ENCODE measurements at places on chromosomes 7 and 10.

DNA sequence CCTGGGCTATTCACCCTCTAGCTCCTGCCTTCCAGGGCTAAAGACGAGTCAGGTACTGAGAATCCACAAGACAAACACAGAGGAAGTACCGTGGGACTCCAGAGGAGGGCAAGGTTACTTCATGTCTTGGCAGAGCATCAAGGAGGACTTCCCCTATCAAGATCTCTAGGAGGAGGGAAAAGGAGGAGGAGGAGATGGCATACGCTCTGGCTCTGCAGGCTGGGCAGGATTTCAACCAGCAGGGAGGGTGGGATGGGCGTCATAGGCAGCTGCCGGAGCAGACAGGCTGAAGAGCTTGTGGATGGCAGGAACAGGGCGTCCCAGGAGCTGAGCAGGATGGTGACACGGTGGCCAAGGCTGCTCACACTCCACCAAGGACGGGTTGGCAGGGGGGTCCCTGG lies 21.3 kb downstream of the MDH2 start:
- DNase-seq, result peak; percentile 61

- no peak for DNase-seq
Observed at GRCh38 chr7:80440883-80441282, 71.0 kb downstream of the GNAT3 start.

DNA sequence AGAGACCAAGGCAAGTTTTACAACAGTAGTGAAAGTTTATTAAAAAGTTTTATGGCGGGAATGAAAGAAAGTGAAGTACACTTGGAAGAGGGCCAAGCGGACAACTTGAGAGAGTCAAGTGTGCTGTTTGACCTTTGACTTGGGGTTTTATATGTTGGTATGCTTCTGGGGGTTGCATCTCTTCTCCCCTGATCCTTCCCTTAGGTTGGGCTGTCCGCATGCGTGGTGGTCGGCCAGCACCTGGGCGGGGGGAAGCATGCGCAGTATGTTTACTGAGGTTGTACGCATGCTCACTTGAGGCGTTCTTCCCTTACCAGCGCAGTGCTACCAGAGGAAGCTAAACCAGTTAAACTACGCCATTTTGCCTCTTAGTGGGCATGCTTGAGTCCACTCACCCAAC lies 31.9 kb downstream of the NUP42 start:
- DNase-seq, result no peak

DNA sequence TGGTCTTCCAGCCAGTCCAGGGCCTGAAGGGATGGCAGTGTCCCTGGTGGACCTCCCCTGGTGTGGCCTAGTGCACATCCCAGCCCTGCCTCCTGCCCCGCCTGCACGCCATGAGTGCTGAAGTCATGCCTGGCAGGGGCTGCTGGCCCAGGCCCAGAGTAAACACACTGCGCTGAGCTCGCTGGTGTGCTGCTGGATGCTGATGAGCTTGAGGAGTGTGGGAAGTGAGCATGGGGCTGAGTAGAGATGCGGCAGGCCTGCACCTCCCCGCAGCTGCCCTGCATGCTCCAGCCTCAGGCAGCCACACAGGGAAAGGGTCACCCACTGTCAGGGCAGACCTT lies 43.2 kb downstream of the HTRA1 start:
- DNase-seq, result no peak
